ENCODE measurements at places on chromosomes 6 and 20.

DNA sequence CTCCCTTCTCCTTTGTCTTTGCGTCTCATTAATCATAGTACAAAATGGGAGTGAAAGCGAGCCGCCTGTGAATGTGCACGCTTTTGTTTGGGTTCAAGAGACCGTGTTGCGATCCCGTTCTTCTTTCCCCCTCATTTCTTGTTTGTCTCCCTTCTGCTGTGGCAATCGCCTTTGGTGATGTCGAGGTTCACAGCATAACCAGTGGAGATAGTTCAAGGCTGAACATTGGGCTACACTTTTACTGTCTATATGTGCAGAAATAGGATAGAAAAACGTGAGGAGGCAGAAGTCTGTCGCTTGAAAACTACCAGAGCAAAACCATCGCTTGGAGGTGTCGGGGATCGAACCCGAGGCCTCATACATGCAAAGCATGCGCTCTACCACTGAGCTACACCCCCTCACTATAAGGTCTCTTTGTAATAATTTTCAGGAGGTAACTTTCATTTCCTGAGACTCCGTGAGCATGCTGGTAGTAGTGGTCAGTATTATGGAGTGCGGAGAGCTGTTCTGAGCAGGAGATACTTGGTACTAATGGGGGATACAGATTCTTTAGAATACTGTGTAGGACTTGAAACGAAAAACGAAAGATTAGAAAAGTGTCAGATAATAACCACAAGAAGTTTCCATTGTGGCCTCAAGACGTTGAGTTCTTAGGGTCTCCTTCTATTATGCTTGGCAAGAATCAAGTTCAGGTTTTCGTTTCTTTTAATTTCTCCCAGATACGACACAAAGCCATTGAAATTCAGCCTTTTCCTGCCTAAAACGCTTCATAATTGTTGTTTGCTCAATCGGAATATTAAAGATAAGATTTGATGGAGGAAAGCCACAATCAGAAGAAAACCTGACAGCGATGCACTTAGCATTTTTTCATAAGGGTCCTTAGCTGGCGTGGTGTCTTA, 106.6 kb downstream of the TRIM27 start:
- H3K4me1 ChIP-seq = no peaks in the 10 kb centered on the region
- H3K36me3 ChIP-seq = no peaks in the 10 kb centered on the region
- DNase-seq = no peak
- peaks cover 52% of the 10 kb centered on the region for H3K27me3 ChIP-seq
- H3K27ac ChIP-seq = no peak overlapping the region

DNA sequence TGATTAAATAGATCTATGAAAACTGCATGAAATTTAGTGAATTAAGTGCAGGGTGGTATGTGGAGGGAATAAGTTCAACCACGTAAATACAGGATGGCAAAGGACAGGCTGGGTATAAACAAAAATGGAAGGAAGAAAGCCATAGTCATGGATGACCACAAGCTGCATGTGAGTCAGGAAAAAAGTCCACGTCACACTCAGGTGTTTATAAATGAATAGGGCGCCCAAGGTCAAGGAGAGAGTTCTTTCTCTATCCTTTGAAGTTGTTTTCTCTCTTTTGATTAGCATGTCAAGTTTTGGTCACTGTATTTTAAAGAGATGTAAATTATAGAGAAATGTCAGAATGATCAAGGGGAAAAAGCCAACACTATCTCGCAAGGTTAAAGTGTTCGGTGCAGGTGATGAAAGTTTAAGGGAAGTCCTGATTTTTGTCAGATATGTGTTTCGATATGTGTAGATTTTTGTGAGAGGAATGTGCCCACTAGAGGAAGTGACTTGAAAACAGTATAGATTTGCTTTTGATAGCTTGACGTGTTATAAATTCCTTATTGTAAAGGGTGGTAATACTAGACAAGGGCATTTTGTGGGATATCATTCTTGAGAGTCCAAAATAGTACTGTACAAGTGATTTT, 58.7 kb downstream of the MAP3K4 start:
- no peaks in the 10 kb centered on the region for H3K27me3 ChIP-seq
- H3K27ac ChIP-seq = no peak overlapping the region
- no peak for DNase-seq
- H3K4me3 ChIP-seq = no peak overlapping the region
- no peaks in the 10 kb centered on the region for H3K4me1 ChIP-seq
- no peaks in the 10 kb centered on the region for H3K36me3 ChIP-seq

DNA sequence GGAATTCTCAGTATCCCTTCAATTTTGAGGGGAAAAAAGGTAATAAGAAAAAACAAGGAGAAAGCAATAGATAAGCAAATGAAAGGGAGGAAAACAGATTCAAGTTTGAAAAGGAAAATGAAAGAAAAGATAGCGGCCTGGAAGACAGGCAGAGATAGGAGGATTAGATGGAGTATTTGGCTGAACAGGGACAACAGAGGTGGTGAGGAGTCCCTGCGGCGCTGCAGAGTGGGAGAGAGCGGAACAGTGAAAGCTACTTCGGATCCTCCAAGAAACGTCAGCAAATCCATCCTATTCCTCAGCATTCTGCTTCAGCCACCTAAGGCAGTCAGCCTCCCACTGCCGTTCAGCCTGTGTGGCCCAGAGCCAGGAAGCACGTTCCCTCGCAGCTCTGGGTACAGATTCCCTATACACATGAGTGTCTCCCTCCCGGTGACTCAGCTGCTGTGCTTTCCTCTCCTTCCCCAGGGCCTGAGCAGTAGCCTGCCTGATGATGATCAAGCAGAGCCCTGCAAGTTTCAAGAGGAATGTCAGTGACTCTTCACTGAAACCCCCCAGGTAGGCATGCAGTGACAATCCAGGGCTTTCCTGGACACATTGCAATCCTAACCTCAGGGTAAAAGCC, 43.4 kb upstream of the CDYL start:
- H3K27me3 ChIP-seq = no peaks in the 10 kb centered on the region
- H3K4me3 ChIP-seq = peak overlapping the region; percentile 3
- H3K36me3 ChIP-seq = no peaks in the 10 kb centered on the region
- no peaks in the 10 kb centered on the region for H3K4me1 ChIP-seq
- peak; percentile 72 for DNase-seq

GRCh38 chr6:150537491-150537890, 62.2 kb upstream of the PLEKHG1 start:
- no peak overlapping the region for H3K4me3 ChIP-seq
- DNase-seq = no peak
- H3K27ac ChIP-seq = no peak overlapping the region
- H3K27me3 ChIP-seq = no peaks in the 10 kb centered on the region

GRCh38 chr20:63738687-63739129, 868 bp upstream of the SLC2A4RG start:
- no peaks in the 10 kb centered on the region for H3K27me3 ChIP-seq
- H3K27ac ChIP-seq = peak overlapping the region; percentile 84
- H3K4me1 ChIP-seq = peaks cover 30% of the 10 kb centered on the region
- H3K4me3 ChIP-seq = peak overlapping the region; percentile 30
- H3K36me3 ChIP-seq = no peaks in the 10 kb centered on the region

GRCh38 chr6:107179004-107179403, 63.7 kb upstream of the BEND3 start:
- no peaks in the 10 kb centered on the region for H3K4me1 ChIP-seq
- no peaks in the 10 kb centered on the region for H3K27me3 ChIP-seq

GRCh38 chr20:39107741-39108140, 145.6 kb downstream of the DHX35 start:
- no peak for DNase-seq
- no peak overlapping the region for H3K27ac ChIP-seq
- no peaks in the 10 kb centered on the region for H3K36me3 ChIP-seq
- H3K4me3 ChIP-seq = no peak overlapping the region
- no peaks in the 10 kb centered on the region for H3K27me3 ChIP-seq
- H3K4me1 ChIP-seq = no peaks in the 10 kb centered on the region

GRCh38 chr6:134835993-134836392, 113.9 kb downstream of the ALDH8A1 start:
- no peaks in the 10 kb centered on the region for H3K4me1 ChIP-seq
- H3K36me3 ChIP-seq = no peaks in the 10 kb centered on the region
- H3K4me3 ChIP-seq = no peak overlapping the region
- peak overlapping the region; percentile 44 for H3K27ac ChIP-seq

- H3K27ac ChIP-seq = no peak overlapping the region
- no peaks in the 10 kb centered on the region for H3K27me3 ChIP-seq
- DNase-seq = no peak
- H3K36me3 ChIP-seq = no peaks in the 10 kb centered on the region
- no peak overlapping the region for H3K4me3 ChIP-seq
These were observed 771.0 kb downstream of the QKI start for GRCh38 chr6:164185471-164185871.

- H3K36me3 ChIP-seq = no peaks in the 10 kb centered on the region
- no peaks in the 10 kb centered on the region for H3K4me1 ChIP-seq
- no peaks in the 10 kb centered on the region for H3K27me3 ChIP-seq
- H3K4me3 ChIP-seq = no peak overlapping the region
These were observed 116.1 kb downstream of the JAG1 start for GRCh38 chr20:10557685-10558084.

GRCh38 chr20:38217791-38218565, 42.6 kb downstream of the KIAA1755 start:
- peak overlapping the region; percentile 78 for H3K27ac ChIP-seq
- peak; percentile 78 for DNase-seq
- H3K27me3 ChIP-seq = no peaks in the 10 kb centered on the region
- H3K4me1 ChIP-seq = no peaks in the 10 kb centered on the region
- H3K4me3 ChIP-seq = no peak overlapping the region

GRCh38 chr6:110315207-110315868, 42.8 kb downstream of the METTL24 start:
- H3K27ac ChIP-seq = no peak overlapping the region
- no peaks in the 10 kb centered on the region for H3K4me1 ChIP-seq
- no peak overlapping the region for H3K4me3 ChIP-seq
- no peak for DNase-seq
- no peaks in the 10 kb centered on the region for H3K36me3 ChIP-seq

DNA sequence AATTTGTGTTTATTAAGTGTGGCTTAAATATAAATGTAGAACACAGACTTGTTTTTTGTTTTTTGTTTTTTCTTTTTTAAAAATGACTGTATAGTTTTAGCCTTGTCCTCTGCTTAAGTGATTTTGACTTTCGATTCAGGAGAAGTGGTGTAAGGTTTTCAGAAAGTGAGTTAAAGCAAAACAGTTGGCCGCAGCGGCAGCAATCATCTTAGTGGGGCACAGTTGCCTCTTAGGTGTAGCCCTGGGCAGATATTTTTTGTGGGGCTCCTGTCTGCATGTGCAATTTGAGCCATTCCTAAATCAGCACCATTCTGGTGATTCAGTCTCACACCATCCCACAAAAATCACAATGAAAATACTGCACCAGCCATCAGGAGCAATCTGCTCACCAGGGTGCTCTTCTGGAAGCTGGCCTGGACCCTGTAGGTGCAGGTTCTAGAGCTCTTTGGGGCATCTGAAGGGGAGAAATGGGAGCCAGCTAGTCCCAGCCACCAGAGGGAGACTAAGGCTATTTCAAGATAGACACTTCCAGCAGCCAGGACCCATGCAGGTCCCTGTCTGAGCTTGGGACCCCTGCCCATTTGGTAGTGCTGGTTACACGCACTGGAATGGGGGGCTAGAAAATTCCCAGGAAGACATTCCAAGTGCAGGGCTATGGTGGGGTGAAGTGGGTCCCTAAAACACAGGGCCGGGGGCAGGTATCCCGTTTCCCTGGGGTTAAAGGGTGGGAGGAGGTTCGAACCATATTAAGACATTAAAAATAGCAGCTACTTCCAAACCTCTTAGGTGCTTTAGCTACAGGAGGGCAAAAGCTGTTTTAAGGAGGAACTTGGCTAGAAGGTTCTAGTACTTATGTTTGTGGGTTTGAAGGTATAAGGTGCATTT, 156.6 kb downstream of the NFATC2 start:
- H3K27me3 ChIP-seq = no peaks in the 10 kb centered on the region
- H3K27ac ChIP-seq = no peak overlapping the region
- H3K36me3 ChIP-seq = no peaks in the 10 kb centered on the region
- no peak overlapping the region for H3K4me3 ChIP-seq

- DNase-seq = no peak
- no peaks in the 10 kb centered on the region for H3K4me1 ChIP-seq
- H3K27ac ChIP-seq = no peak overlapping the region
- H3K27me3 ChIP-seq = no peaks in the 10 kb centered on the region
- no peaks in the 10 kb centered on the region for H3K36me3 ChIP-seq
These were observed 83.9 kb upstream of the DUSP22 start for GRCh38 chr6:208364-208763.

DNA sequence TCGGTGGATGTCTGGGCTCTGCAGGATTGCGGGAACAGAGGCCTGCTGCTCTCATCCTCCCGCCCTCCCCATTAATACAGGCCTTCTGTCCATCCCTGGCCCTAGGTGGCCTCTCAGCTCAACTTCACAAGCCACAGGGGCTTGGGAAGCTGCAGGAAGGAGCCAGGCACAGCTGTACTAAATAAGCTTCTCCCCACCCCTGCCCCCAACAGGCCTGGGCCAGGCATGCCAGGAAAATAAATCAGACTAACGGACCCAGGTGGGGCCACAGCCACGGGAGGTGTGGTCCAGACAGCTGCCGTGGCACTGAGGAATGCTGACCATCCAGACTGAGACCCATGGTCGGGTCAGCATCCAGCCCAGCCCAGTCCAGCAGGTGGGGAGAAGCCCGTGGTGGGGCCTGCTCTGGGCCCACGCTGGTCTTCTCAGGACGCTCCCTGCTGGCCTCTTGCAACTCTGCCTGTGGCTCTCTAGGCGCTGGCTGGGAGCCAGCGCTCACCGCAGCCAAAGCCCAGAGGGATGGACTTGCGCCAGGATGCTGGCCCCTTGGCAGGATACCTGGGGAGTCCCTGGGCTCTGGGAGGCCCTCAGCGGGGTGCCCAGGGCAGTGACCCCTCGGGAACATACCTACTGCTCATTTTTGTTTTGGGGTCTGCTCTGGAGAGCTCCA, 8.6 kb upstream of the YTHDF1 start:
- no peaks in the 10 kb centered on the region for H3K4me1 ChIP-seq
- H3K27me3 ChIP-seq = no peaks in the 10 kb centered on the region
- no peak overlapping the region for H3K27ac ChIP-seq
- H3K4me3 ChIP-seq = no peak overlapping the region
- H3K36me3 ChIP-seq = no peaks in the 10 kb centered on the region
- DNase-seq = peak; percentile 37

DNA sequence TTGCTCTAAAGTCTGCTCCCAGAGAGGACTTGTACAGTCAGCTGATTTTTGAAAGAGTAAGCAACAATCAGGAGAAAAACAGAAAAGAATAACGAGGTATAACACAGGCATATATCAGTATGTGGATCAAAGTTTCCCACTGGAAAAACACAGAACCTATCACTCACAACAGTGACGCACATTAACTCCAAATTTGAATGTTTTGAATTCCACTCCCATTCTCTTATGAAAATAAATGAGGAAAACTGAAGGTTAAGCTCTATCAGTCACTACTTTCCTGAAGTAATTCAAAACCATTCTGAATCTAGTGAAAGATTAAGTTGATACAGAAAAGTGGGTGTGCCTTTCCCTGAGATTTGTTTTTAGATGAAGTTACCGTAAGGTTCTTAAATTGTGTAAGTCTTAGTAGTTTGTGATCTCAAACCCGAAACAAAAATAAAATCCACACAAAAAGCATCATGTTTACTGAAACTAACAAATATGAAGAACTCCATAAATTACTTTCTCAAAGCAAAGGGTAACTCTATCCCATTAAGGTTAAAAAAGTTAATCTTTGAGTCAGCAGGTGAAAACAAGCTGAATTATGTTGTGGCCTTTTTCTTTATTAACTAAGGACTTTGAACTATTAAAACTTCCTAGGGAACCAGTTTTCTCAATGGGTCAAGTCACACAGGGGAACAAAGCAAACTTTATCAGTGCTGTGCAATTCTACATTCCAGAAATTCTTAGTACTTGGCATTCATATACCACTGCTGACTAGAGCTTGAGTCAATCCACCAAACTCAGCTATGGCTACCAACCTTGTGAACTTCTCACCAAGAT, 115.7 kb downstream of the OGFRL1 start:
- no peak overlapping the region for H3K4me3 ChIP-seq
- H3K27ac ChIP-seq = no peak overlapping the region
- no peaks in the 10 kb centered on the region for H3K4me1 ChIP-seq
- H3K27me3 ChIP-seq = no peaks in the 10 kb centered on the region
- no peak for DNase-seq

All from uterus (tissue), 4 donors.